ENCODE measurements at places on chromosomes 7 and 10. TPM values are rescaled to one million over a fixed set of nuclear protein-coding genes. Genes with fewer than 3 reads are reported as not detected.

DNA sequence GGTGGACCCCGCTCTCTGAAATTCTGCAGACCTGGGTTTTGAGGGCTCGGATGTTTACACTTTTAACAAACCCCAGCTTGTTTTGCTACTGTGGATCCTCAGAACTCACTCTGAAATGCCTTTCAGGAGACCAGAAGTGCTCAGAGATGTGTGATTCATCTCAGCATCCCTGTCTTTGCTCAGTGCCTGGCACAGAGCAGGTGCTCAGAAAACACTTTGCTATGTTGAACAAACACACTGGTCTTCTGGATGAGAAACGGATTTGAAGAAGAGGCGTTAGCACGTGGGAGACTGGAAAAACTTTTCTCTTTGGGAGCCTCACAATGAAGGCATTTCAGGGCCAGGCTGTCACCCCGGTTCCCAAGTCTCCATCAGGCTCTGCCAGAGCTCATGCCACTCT lies 53.3 kb downstream of the SH3PXD2A start:
- DNase-seq, result no peak

OR2A5 gene
- total RNA-seq, result not detected

DNA sequence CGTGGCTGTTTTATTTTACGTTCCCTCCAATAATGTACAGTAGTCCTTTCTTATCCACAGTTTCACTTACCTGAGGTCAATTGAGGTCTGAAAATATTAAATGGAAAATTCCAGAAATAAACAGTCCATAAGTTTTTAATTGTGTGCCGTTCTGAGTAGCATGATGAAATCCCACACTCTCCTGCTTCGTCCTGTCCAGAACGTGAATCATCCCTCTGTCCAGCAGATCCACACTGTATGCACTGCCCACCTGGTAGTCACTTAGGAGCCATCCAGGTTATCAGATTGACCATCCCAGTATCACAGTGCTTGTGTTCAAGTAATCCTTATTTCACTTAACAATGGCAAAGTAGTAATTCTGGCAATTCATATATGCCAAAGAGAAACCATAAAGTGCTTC lies 46.3 kb downstream of the STARD3NL start:
- DNase-seq, result no peak

DNA sequence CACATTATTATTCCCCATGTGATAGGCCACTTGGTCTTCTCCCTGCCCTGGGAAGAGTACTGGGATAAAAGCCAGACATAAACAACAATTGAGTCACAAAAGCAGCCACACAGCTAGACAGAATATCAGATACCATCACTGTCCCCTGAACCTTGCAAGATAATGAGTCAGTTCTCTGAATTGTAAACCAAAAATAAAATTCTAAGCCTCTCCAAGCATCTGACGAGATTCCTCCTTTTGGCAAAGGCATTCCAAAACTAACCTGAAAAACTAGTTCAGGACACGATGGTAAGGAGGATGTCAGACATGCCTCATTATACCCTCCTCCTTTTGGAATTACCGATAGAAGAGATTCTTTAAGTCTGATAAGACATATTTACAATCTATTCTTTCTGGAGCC lies 450.7 kb downstream of the HTR7 start:
- no peak for DNase-seq

- no peak for DNase-seq
These were observed 12.1 kb upstream of the BHLHA15 start for GRCh38 chr7:98199131-98199530.

- DNase-seq, result no peak
These were observed 8.4 kb upstream of the PANK1 start for GRCh38 chr10:89653410-89653869.

DNA sequence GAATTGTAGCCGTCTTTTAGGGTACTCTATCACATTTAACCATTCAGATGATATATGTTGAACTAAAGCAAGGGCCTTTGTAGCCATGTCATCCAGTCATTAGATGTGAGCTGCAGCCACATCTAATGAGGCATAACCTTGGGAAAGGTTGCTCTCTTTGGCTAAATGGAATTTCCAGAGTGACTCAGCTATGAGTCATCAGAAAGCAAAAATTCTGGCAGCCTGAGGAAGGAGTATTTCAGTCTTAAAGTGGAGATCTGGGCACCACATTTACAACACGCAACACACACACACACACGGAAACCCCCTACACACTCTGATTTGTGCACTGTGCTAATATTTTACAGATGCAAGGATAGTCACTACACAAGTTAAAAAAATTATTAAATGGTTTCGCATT lies 176.9 kb upstream of the ZWINT start:
- no peak for DNase-seq

- DNase-seq, result no peak
These were observed 459 bp downstream of the SUGCT start for GRCh38 chr7:40135317-40135610.

GRCh38 chr10:77383861-77384553 lies 253.6 kb downstream of the KCNMA1 start:
- DNase-seq, result no peak
